ENCODE measurements at places on chromosomes 2 and 18. TPM values are rescaled to one million over a fixed set of nuclear protein-coding genes. Genes with fewer than 3 reads are reported as not detected.
A peak's percentile ranks its signal among the peaks of the same experiment; 100 is the strongest.

The VWC2L gene
- total RNA-seq, result not detected

The EML6 gene
- total RNA-seq, result 2.4 TPM

The MBD1 gene
- total RNA-seq, result 108 TPM

The GTF3C2 gene
- total RNA-seq, result 70.8 TPM

The FOXI3 gene
- total RNA-seq, result not detected

DNA sequence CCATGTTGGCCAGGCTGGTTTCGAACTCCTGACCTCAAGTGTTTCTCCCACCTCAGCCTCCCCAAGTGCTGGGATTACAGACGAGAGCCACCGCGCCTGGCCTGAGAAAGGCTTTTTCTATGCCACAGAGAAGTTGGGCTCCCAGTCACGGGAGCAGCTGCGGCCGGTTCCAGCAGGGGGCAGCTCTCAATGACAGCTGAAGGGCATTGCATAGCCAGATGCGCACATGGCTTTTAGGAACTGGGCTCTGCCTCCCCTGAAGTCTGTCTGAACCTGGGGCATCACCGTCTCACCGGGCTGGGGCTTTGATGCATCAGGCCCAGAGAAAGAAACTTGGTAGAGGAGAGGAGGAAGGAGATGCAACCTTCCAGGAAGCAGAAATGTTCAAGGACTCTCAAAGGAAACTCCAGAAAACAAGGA, 84.2 kb upstream of the LAPTM4A start:
- no peaks in the 10 kb centered on the region for H3K36me3 ChIP-seq
- H3K4me3 ChIP-seq, result no peak overlapping the region
- H3K27ac ChIP-seq, result no peak overlapping the region
- DNase-seq, result peak; percentile 46

GRCh38 chr2:175342085-175342484, 160.6 kb upstream of the ATP5MC3 start:
- no peak overlapping the region for H3K4me3 ChIP-seq
- peaks cover 5% of the 10 kb centered on the region for H3K27me3 ChIP-seq
- no peaks in the 10 kb centered on the region for H3K36me3 ChIP-seq

- H3K36me3 ChIP-seq, result no peaks in the 10 kb centered on the region
- DNase-seq, result no peak
These were observed 218.8 kb upstream of the ZEB2 start for GRCh38 chr2:144738749-144739148.

DNA sequence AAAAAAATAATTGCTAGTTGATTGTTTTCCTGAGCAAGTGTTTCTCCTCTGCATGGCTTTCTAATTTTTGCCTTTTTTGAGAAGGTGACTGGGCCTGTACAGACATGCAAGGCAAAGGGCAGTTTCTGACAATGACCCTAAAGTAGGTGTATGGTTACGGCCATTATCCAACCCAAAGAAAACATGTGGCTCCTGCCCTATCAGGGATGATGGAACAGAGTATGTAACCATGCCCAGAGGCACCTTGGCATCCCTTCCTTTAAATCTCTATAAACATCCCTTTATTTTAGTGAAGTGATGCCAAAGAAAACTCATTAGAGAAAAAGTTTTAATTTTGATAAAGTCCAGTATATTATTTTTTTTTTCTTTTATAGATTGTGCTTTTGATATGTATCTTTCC, 217.5 kb downstream of the LPIN1 start:
- H3K4me3 ChIP-seq, result no peak overlapping the region
- H3K4me1 ChIP-seq, result peaks cover 2% of the 10 kb centered on the region
- H3K27ac ChIP-seq, result no peak overlapping the region
- peaks cover 2% of the 10 kb centered on the region for H3K27me3 ChIP-seq

- peaks cover 79% of the 10 kb centered on the region for H3K4me1 ChIP-seq
- H3K36me3 ChIP-seq, result peaks cover 10% of the 10 kb centered on the region
- no peak for DNase-seq
These were observed 374.2 kb upstream of the ID2 start for GRCh38 chr2:8307606-8308180.

DNA sequence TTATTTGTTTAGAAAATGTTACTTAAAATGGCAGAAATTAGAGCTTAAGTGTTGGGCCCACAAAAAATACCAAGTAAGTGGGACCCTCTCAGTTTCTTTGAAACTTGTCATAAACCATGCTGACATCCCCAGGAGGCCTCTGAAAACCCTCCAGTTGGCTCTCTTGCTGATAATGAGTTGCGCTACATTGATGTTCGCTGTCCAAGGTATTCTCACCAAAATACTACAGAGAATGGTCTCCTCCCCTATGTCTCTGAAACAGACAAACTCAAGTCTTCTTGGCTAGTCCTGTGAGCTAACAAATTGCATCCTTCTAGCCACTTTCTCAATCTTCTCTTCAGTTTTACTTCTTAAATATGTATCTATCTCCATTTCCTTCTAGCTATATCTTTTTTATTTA, 669.4 kb downstream of the IRS1 start:
- H3K4me1 ChIP-seq, result no peaks in the 10 kb centered on the region
- H3K4me3 ChIP-seq, result no peak overlapping the region
- no peak overlapping the region for H3K27ac ChIP-seq
- DNase-seq, result no peak
- no peaks in the 10 kb centered on the region for H3K36me3 ChIP-seq

DNA sequence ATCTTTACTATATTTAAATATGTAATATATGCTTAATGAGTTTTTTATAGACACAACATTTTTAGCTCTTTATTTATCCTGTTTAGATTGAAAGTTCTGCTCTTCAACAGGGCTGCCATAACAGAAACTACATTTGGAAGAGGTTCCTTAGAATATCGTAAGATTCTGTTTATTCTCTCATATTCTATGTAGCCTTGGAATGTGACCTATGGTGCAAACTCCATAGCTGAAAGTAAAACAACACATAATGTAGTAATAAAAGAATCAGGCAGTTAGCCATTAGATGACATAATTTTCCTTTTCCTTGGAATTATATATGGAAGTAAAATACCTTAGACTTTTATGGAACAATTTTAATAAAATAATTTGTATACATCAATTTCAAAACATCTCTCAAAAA, 91.3 kb downstream of the ZNF804A start:
- H3K27ac ChIP-seq, result no peak overlapping the region
- H3K36me3 ChIP-seq, result no peaks in the 10 kb centered on the region
- H3K4me3 ChIP-seq, result no peak overlapping the region

- no peak overlapping the region for H3K4me3 ChIP-seq
- H3K36me3 ChIP-seq, result peaks cover 37% of the 10 kb centered on the region
These were observed 7.5 kb downstream of the RALBP1 start for GRCh38 chr18:9482790-9483189.

- peaks cover under 1% of the 10 kb centered on the region for H3K27me3 ChIP-seq
- H3K4me1 ChIP-seq, result peaks cover 53% of the 10 kb centered on the region
- H3K4me3 ChIP-seq, result peak overlapping the region; percentile 64
- peak; percentile 55 for DNase-seq
These were observed 11.3 kb upstream of the SPATA3 start for GRCh38 chr2:230984393-230985220.

DNA sequence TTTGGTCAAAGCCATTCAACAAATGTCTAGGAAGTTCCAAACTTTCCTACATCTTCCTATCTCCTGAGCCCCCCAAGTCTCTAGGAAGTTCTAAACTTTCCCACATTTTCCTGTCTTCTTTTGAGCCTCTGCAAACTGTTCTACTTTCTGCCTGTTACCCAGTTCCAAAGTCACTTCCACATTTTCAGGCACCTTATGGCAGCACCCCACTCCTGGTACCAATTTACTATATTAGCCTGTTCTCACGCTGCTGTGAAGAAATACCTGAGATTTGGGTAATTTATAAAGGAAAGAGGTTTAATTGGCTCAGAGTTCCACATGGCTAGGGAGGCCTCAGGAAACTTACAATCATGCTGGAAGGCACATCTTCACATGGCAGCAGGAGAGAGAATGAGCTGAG, 869.2 kb downstream of the TDRD15 start:
- no peak for DNase-seq
- no peak overlapping the region for H3K4me3 ChIP-seq
- no peaks in the 10 kb centered on the region for H3K4me1 ChIP-seq
- no peaks in the 10 kb centered on the region for H3K27me3 ChIP-seq
- no peaks in the 10 kb centered on the region for H3K36me3 ChIP-seq

DNA sequence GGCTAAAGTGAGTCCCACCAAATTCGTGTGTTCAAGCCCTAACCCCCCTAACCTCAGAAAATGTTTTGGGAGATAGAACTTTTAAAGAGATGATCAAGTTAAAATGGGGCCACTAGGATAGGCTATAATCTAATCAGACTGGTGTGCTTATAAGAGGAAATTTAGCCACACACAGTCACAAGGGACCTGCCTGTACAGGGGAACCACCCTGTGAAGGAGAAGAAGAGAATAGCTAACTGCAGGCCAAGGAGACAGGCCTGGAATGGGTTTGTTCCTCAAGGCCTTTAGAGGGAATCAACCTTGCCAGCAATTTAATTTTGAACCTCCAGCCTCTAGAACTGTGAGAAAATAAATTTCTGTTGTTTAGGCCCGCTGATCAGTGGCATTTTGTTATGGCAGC, 36.0 kb upstream of the TANK start:
- H3K27ac ChIP-seq, result no peak overlapping the region
- no peak for DNase-seq
- peaks cover 10% of the 10 kb centered on the region for H3K4me1 ChIP-seq
- peaks cover 3% of the 10 kb centered on the region for H3K27me3 ChIP-seq
- H3K36me3 ChIP-seq, result peaks cover 3% of the 10 kb centered on the region

All from activated naive CD8-positive, alpha-beta T cell treated with anti-CD3 and anti-CD28 coated beads, Interleukin-2, amount 10 ng/mL, durations not matched to agents 7 days and 5 days (primary cell).